ENCODE measurements at places on chromosomes 2 and 18.

DNA sequence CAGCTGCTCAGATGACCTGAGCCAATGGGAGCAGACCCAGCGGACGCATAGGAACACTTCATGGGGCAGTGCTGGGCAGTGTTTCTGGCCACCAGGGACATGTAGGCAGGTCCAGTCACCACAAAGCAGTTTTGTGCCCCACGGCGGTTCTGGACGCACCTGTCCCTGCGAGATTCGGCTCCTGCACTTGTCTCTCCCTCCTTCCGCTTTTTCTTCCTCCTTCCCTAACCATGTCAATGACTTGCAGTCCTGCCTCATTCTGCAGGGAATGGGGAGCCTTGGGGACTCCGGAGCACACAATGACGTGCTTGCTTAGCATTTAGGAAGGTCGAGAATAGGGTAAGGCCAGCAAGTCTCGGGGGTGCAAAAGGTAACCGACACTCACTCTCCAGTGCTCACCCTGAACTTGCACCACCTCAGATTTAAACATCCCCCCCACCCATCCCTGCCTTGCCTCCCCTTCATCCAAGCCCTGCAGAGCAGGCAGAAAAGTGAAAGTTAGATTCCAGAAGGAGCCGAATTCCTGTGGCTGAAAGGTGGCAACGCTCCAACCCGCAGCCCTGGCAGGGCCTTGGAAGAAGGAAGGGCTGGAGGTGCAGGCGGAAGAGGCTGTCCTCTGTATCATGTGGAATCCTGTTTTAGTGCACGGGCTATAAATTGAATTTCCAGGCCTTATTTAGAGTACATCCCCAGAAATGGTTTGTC is 40.5 kb upstream of the ATG16L1 start:
- DNase-seq: peak; percentile 86

DNA sequence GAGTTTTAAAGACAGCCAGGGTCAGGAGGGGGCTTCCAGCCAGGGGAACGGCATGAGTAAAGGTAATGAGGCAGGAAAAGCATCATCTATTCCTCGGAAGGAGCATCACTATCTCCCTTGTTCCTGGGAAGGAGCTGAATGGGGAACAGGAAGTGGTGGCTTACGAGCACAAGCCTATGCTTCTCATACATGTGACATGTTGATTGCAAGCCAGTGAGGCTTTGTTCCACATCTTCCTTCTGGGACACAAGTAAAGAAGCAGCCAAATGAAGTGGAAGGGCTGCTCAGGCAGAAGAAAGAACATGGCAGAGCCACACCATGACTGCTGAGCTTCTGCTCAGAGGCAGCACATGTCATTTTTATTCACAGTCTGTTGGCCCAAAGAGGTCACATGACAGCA is 15.1 kb upstream of the LMAN1 start:
- no peak for DNase-seq

- no peak for DNase-seq
These were observed 435.7 kb downstream of the TXNL1 start for GRCh38 chr18:56202678-56203077.

- peak; percentile 83 for DNase-seq
These were observed 22.8 kb upstream of the KIDINS220 start for GRCh38 chr2:8860239-8860638.

DNA sequence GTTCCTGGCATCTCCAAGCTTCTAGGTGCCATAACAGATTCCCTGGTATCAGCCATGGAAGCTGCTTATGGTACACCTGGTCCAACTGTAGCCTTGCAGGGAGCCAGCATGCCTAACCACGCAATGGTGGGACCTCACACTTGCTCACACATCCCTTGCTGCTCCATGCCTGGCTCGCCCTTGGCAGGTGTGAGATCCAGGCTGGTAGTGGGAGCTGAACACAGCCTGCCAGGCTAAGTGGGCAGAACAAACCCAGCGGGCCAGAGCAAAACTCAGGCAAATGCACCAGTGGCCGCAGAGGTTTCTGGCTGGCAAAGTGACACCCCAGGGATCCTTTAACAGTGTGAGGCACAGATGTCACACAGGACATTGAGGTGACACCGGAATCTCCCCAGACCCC is 185.8 kb downstream of the NDUFA10 start:
- no peak for DNase-seq

- DNase-seq: peak; percentile 82
These were observed at the start of gene VAMP8 for GRCh38 chr2:85577386-85578242. Gene VAMP8 (plus strand): TSS chr2:85577586. CDS start chr2:85577647, 61 bp downstream.

- no peak for DNase-seq
These were observed 535.5 kb downstream of the TNS1 start for GRCh38 chr2:217467331-217467730.

DNA sequence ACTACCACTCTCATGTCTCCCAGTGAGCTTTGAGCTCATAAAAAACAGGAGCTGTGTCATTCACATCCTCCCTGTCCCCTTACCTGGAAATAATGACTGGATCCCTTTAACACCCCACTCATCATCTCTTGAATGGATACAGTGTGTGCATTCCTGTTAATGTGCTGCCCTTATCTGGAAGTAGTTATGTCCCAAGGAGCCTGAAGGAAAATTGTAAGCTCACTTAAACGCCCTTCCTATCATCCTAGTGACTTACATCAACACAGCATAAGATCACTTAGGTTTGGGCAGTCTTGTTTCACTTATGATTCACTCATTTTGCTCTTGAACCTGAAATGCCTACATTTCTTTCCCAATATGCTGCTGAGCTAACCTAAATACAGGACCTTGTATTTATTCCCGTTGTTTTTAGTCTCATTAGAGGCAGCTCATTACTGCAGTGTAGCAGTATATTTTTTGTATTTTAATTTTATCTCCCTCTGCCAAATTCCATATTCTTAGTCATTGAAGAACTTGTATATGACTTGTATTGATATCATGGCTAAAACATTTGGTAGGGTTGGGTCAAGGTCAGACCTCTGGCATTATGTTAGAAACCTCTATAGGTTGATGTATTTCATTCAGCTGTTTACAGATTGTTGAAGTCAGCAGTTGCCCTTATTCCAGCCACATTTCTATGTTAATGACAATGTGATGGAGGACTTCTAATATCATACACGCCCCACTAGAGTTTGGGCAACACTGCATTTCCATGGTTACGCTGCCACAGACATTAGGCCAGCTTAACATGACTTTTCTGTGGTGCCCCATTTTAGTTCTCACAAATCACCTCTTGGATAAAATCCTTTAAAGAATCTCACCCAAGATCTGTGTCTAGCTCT is 72.9 kb downstream of the PKP4 start:
- DNase-seq: peak; percentile 39

GRCh38 chr2:31674446-31674845 is 93.7 kb upstream of the SRD5A2 start:
- no peak for DNase-seq

- no peak for DNase-seq
These were observed 47.1 kb downstream of the PLCL1 start for GRCh38 chr2:197851451-197851850.

DNA sequence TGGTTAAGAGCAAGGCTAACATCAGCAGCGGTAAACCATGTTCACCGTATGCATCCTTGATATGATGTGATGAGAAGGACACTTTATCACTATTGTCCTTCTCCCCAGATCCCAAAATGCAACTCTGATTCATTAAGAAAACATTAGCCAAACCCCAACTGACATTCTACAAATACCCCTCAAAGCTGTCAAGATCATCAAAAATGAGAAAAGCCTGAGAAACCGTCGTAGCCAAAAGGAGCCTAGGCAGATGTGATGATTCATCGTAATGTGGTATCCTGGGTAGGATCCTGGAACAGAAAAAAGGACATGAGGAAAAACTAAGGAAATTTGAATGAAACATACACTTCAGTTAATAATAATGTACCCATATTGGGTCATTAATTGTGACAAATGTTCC is 67.3 kb upstream of the ST6GAL2 start:
- DNase-seq: no peak

DNA sequence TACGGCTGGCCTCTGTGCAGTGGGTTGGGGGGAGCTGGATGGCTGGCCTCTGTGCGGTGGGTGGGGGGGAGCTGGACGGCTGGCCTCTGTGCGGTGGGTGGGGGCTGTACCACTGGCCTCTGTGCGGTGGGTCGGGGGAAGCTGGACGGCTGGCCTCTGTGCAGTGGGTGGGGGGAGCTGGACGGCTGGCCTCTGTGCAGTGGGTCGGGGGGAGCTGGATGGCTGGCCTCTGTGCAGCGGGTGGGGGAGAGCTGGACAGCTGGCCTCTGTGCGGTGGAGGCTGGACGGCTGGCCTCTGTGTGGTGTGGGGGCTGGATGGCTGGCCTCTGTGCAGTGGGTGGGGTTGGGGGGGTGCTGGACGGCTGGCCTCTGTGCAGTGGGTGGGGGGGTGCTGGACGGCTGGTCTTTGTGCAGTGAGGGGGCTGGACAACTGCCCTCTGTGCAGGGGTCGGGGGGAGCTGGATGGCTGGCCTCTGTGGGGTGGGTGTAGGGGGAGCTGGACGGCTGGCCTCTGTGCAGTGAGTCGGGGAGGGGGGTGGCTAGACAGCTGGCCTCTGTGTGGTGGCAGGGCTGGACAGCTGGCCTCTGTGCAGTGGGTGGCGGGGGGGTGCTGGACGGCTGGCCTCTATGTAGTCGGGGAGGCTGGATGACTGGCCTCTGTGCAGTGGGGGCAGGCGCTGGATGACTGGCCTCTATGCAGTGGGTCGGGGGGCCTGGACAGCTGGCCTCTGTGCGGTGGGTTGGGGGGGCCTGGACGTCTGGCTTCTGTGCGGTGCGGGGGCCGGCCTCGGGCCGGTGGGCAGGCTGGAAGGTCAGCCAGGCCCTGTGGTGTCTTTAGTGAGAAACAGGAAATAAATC is 31.9 kb downstream of the NFATC1 start:
- DNase-seq: no peak

DNA sequence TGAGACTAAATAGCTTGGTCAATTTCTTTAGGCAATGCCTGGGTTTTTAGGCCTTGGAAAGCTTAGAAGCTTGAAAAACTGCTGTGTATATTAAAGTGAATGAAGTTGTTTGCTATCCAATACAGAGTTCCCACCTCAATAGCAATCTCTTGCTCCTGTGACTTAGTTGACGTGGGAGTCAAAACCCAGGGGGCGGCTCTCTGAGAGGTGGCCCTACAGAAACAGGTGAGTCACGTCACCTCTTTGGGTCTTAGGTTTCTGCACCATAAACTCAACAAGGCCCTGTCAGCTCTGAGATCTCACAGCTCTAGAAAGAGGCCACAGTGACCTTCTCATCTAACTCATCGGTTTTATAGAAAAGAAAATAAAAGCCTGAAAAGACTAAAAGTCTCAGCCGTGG is 79.6 kb downstream of the ADD2 start:
- DNase-seq: no peak

DNA sequence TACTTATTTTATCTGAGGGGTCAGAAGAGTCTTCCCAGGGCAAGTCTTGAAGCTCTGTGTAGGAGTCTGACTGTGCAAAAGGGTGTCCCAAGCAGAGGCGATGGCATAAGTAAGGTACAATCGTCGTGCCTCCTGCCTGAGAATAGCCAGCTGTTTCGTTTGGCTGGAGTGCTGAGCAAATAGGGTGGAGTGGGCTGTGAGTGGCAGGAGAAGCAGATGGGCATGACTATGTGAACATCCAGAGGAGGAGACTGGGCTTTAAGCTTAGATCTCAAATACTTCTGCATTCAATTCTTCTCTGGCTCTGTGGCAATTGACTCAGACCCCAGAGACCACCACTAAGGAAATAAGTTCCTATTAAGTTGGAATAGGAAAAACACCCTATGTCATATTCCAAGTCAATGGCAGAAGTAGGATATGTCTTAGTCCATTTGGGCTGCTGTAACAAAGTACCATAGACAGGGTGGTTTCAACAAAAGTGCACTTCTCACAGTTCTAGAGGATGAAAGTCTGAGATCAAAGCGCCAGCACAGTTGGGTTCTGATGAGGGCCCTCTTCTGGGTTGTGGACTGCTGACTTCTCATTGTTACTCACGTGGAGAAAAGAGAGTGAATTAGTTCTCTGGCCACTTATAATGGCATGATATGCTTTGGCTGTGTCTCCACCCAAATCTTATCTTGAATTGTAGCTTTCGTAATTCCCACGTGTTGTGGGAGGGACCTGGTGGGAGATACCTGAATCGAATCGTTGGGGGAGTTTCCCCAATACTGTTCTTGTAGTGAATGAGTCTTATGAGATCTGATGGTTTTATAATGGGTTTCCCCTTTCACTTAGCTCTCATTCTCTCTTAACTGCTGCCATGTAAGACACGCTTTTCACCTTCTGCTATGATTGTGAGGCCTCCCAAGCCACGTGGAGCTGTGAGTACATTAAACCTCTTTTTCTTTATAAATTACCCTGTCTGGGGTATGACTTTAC is 120.2 kb downstream of the LPIN1 start:
- DNase-seq: no peak

DNA sequence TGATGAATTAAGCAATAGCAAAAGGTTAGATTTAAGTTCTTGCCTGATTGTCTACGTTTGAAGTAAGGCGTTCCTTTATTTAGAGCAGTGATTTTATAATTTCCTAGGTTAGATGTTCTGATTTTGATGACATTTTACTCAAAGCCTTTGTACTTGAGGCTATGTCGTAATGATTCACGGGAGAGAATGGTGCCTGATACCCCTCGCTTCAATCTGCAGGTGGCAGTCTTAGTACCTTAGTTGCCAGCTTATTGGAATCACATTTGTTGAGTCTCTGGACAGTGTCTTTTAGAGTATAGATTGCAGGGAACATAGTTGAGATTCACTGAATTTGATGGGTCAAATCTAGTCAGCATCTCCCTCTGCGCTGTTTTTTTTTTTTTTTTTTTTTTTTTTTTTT is 89.5 kb downstream of the BIRC6 start:
- DNase-seq: no peak

- DNase-seq: no peak
These were observed 26.1 kb upstream of the REG3G start for GRCh38 chr2:78999406-78999805.

DNA sequence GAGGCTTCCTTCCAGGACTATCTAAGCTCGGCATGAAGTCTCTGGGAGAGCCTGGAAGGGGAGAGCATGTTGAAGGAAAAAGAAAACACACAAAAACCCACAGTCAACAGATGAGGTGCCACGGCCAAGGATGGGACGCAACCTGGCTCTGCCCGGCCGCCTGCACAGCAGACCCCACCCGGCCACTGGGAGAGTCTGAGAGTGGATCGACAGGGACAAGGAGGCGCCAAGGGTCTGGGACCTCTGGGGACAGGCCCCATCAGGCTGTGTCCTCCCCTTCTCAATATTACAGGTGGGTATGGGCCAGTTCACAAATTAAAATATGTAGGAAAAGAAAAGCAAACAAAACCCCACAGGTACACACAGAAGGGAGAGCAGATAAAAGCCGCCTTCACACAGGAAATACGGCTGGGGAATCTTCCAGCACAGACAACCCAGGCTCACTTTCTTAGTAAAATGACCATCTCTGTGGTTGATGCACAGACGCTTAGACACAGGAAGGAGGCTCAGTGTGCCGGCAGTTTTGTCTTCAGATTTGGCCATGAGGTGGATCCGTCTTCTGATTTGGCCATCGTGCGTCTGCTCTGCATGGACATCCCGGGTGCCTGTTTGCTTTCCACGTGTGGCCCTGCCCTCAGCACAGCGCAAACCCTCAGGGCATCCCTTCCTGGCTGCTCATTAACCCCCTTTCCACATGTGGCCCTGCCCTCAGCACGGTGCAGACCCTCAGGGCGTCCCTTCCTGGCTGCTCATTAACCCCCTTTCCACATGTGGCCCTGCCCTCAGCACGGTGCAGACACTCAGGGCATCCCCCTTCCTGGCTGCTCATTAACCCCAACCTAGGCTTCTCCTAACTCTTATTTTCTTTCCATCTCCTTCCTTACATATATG is 138.4 kb downstream of the EIPR1 start:
- DNase-seq: no peak

GRCh38 chr2:191565647-191566198 is 112.2 kb upstream of the NABP1 start:
- no peak for DNase-seq

Data from bronchial epithelial cell (primary cell).